ENCODE measurements at places on chromosomes 6 and 20.

DNA sequence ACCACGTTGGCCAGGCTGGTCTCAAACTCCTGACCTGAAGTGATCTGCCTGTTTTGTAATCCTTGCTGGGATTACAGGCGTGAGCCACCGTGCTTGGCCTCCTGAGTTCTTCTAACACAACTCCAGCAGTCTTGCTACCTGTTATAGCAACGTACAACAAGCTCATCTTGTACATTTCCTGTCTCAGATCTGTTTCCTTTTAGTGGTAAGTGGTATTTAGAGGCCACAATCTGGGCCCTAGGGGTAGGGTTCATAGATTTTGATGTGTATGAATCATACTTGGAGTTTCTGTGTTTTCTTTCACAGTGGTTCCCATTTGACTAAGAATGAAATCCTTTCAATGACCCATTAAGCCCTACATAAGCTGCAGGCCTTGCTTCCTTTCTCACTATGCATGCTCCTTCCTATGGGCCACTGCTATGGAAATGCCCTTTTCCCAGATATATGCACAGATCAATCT lies 27.1 kb upstream of the SYNCRIP start:
- DNase-seq = no peak

GRCh38 chr6:149915970-149916865 lies 6.7 kb downstream of the RAET1G start:
- DNase-seq = no peak

DNA sequence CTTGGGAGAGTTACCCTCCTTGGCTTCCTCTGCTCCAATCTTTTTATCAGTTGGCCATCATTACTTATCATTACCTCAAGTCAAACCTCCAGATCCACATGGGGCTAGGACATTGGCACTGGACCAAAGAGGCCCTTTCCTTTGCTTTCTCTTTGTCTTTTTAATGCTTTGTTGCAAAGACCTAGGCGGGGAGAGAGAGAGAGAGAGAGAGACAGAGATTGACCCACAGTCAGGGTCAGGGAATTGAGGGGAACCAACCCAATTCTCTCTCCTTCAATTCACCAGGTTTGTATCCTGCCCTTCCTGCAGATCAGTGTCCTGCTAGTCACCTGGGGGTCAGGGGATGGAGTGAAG lies 3.5 kb upstream of the VEGFA start:
- no peak for DNase-seq

DNA sequence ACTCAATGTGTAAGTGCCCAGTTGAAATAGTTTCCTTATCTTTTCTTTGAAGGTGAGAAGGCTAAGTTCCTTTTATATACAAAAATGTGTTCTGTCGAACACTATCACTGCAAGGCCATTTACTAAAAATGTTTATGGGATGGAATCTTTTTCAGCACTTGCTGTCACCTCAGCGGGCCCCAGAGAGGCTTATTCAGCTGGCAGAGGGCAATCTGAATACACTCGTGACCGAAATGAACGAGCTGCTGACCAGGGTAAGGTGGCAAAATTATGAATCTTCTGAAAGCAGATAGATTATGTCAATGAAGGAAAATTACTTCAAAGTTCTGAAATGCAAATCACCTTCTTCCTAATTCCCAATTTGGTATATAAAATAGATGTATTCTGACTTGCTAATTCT lies 340.2 kb downstream of the ARHGAP18 start:
- DNase-seq = no peak

DNA sequence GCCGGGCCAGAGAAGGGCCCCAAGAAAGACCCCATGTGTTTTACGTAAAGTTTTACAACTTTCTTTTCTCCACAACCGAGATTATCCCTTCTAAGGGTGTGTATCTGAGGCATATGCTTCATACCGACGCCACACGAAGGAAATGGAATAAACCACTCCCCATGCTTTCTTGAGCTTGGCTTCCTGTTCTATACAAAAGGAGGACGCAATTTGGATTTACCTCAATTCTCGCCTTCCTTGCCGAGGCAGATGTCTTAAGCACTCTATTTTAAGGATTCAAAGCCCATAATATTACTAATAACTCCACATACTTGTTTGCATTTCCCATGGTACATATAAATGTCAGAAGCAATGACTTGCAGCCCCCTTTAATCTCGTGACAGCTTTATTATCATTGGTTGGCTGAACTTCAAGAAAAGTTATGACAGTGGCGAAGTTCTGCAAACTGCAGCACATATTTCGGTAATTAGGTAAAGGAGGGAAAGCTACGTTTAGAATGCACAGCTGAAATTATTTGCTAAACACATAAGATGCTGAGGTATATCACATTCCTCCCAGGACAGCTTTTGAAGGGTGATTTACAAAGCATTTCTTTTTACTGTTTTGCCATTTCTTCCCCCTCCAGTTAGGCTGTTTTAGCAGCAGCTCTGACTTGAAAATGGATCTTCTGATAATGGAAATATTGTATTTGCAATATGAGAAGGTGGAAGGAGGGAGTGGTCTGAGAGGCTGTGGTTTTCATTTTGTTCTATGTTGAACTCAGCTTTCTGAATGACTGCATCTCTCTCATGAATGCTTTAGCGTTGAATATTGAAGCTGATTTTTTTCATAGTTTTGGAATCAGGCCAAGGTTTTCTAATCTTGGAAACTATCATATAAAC lies 330.5 kb downstream of the EPHA7 start:
- no peak for DNase-seq

GRCh38 chr20:36984257-36984638 lies 32.7 kb upstream of the SAMHD1 start:
- no peak for DNase-seq

GRCh38 chr6:156028335-156029131 lies 572.9 kb upstream of the NOX3 start:
- DNase-seq = peak; percentile 42

GRCh38 chr6:88662163-88662580 lies 301.2 kb downstream of the RNGTT start:
- no peak for DNase-seq

GRCh38 chr6:109075934-109076333 lies 18.7 kb downstream of the SESN1 start:
- no peak for DNase-seq

All from A172 (cell line).